Activated gamma-delta T cell treated with anti-CD3 and anti-CD28 coated beads, Interleukin-2, amount 50 U/mL, for 16 hours (primary cell): ENCODE measurements at places on chromosomes 5 and 9.

DNA sequence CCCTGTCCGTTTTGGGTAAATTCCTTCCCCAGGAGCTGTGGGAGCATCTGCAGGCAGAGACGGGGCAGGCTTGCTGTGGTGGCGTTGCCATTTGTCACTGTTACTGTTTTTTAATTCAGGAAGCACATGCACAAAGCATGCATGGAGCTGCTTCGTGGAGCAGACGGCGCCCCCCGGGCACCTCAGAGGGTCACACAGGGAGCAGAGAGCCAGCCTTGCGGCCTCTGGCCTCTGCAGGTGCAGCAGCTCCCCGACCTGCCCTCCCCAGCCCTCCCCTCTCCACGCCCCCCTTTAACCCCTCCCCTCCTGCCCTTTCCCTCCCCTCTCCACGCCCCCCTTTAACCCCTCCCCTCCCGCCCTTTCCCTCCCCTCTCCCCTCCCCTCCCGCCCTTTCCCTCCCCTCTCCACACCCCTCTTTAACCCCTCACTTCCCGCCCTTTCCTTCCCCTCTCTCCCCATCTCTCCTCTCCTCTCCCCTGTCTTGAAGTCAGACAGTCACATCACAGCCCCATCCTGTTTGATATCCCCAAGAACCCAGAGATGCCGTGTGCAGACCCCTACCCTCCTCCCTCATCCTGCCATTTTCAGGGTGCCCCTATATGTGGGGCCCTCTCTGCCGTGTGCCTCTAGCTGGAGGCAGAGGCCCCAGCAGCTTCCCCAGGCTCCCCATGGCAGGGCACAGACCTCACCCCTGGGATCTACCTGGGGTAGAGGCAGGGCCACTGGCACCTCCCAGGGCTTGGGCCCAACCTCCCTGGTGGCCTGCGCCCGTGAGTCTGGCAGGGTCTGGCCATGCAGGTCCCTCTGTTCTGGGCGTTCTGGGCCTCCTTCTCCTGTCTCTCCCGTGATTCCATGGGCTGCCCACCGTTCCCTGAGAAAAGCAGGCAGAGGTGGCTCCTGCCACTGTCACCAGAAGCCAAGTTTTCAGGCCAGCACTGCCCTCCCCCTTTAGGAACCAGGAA is 29.6 kb upstream of the UBAC1 start:
- no peak for DNase-seq

- DNase-seq = no peak
These were observed 4.4 kb upstream of the SLC4A9 start for GRCh38 chr5:140355546-140355945.

GRCh38 chr5:111389390-111390082 is 122.8 kb downstream of the STARD4 start:
- no peak for DNase-seq

- no peak for DNase-seq
These were observed 85.6 kb downstream of the FBXW11 start for GRCh38 chr5:171920765-171921391.

GRCh38 chr9:121853617-121854395 is 202.4 kb downstream of the DAB2IP start:
- DNase-seq = no peak

- DNase-seq = no peak
These were observed 143.6 kb downstream of the BNC2 start for GRCh38 chr9:16726718-16727451.

GRCh38 chr5:113680534-113680933 is 167.0 kb downstream of the YTHDC2 start:
- DNase-seq = no peak

DNA sequence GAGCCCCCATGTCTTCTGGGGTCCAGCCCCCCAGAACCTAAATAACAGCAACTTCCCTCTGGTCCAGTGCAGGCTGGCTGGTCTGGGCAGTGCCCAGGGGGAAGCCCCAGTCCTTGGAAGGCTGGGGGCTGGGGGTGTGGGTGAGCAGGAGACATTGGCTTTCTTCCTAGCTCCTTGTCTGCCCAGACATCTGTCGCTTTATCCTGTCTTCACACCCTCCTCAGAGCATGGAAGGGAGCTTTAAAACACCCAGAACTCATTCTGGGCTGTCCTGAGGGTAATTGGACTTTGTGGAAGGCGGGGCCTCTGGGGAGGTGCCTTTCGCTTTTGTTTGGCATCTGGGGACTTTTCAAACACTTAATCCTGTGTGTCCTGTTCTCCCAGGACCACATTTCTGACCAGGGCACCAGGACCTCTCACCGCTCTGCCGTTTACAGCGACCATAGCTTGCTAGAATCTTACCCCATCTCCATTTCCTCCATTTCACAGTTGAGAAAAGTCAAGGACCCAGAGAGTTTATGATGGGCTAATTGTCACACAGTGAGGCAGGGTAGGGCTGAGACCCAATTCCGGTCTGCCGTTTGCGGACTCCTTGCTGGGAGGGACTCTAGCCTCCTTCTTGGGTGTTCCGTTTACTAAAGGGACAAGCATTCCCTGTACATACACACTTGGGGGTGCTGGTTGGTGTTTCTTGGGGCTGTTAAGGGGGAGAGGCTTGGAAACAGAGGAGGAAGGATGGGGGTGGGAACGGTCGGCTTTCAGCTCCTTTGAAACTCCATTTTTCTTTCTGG is 1.1 kb downstream of the GSN start:
- DNase-seq = no peak

DNA sequence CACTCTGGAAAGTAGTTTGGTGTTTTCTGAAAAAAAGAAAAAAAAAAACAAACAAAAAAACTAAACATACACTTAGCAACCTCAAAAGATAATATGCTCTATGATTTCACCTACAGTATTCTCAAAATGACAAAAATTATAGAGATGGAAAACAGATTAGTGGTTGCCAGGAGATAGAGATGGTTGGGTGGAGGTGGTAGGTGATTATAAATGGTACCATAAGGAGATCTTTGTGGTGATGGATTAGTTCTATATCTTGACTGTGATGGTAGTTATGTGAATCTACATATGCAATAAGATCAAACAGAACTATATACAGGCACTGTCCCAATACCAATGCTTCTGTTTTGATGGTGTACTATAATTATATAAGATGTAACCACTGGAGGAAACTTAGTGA is 32.0 kb downstream of the PTBP3 start:
- DNase-seq = no peak

GRCh38 chr5:143147902-143148301 is 255.6 kb downstream of the NR3C1 start:
- no peak for DNase-seq

- no peak for DNase-seq
These were observed 505.3 kb downstream of the CCDC171 start for GRCh38 chr9:16058131-16058549.

DNA sequence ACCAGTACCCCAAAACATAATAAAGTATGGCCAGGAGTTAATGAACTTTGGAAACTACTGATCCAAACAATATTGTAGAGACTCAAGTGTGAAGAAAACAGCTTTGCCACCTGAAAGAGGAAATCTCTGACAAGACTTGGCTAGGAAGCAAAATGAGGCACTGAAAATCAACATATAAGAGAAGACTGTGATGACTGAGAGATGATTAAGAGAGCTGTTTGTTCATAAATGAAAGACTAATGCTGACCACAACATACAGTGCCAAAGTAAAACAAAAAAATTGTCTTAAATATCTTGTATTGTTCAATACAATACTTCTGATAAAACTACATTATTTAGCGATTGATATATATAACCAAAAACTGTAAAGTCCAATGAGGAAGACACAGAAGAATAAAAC is 7.2 kb downstream of the RC3H2 start:
- no peak for DNase-seq

DNA sequence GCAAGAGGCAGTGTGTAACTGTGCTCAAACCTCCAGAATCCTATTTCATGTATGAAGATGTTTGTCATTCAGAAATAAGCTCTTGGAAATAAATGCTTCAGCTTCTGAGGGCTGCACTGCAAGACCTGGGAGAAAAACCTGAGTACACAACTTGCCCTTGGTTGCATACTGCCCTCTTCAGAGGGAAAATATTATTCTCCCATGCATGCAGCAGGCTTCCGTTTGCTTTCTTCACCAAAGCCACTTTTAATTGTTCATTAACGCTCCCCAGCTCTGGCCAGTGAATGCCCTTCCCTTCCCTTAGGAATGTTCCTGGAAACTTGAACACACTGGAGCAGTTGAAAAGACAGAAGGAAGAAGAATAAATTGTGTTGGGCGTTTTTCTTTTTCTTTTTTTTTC is 2.5 kb upstream of the WHRN start:
- no peak for DNase-seq

DNA sequence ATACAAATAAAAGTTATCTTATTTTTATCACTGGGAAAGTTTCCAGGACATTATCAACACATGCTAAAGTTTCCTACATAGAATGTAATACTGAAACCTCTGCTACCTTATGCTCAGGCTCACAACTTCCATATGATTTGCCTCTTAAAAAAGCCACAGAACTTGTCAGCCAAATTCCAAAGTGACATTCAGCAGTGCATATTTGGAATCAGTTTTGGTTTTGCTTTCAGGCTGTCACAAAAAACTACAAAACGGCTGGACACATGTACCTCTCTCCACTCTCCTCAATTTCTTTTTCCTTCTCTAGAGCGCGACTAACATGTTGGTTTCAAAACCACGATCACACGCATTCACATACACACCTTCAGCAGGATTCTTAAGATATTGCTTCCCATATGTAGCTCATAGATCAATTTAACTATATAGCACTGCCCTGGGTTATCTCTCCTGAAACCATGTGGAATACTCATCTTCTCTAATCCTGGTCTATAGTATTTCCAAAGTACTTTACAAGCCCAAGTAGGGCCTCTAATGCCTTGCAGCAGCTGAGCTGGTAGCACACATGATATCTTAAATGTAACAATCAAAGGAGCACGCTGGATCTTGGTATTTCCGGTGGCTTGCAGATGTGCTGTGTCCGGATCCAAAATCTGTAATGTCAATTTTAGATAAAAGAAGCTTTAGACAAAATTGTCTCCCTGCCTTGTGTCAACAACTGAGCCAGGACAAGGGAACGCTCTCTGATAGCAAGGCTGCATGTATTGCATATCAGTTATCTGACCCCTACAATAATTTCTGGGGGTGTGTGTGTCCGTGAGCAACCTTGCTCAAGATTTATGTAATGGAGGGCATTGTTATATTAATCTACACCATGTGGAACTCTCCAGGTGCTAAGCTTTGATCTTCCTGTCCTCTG is 203.2 kb downstream of the DMRT2 start:
- DNase-seq = no peak
